ENCODE measurements at places on chromosomes 1 and 21.

- DNase-seq: no peak
Measured at GRCh38 chr1:80836505-80836904, 964.2 kb upstream of the ADGRL2 start.

- no peak for DNase-seq
Measured at GRCh38 chr1:228238461-228238860, 30.6 kb downstream of the OBSCN start.

GRCh38 chr1:66739401-66740157 is 12.7 kb upstream of the DYNLT5 start:
- no peak for DNase-seq

DNA sequence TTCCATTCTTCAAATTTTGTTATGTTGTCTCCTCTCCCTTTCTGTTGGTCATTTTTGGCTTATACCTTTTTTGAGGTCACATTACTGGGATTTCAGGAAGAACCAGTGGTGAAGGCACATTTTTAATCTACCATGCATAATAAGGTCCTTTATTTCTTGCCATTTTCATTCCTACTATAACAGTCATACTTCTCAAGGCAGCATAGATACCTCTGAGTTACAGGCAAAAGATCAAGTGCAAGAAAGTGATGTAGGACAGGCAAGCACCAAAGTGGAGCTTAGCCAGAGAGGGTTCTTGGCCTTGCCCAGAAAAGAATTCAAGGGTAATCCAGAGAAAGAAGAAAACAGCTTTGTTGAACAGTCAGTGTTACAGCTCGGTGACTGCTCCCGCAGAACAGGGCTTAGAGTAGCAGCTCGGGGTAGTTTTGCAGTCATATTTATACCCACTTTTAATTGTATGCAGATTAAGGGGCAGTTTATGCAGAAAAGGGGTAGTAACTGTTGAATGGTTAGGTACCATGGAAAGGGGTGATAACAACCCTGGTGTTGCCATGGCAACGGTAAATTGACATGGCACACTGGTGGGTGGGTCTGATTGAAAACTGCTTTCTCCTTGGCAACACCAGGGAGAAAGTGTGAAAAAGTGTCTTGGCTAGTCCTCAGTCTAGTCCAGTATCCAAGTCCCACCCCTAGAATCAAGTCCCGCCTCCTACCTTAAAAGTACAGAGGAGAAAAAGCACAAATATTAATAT is 39.6 kb upstream of the DOCK7 start:
- DNase-seq: no peak

DNA sequence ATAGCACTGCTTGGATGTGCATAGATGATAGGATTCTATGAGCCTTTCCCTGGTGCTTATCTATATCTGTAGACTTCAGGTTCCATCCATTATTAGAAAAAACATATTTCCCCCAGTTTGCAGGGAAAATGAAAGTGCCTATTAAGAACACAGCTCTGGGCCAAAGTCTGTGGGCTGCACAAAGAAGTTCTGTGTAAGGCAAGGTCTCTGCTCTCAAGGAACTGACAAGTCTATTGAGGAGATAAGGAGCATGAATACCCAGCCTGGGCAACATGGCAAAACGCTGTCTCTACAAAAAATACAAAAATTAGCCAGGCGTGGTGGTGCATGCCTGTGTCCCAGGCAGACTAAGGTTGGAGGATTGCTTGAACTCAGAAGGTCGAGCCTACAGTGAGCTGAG is 22.3 kb upstream of the SDE2 start:
- no peak for DNase-seq

DNA sequence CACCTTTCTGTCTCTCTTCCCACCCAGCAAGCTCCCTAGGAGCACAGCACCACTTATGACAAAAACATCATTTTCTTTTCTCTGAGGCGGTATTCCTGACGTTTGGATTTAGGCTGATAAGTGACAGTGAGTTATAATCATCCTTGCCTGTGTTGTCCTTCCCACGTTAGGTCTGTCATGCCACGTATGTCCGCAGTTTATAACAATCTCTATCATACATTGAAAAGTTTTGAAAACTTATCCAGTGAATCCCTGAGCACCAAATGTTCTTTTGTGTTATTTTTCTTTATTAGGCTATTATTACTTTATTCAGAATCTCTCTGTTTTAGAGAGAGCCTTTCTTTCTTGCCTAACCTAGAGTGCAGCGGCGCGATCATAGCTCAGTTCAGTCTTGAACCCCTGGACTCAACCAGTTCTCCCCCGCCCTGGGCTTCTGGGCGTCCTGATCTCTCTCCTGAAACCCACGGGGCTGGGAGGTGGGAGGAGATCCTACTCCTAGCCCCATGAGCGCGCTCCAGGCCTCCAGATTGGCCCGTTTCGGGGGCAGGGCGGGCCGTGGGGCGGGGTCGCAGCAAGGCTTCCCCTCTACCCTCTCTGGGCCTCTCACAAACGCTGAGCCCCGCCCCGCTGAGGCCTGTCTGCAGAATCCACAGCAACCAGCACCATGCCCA is at the start of gene GSTM2:
TSS of gene GSTM2 (plus strand) at position 606 of the 671 bp plus-strand sequence. CDS start at position 665, 59 bp downstream.
- DNase-seq: peak; percentile 85

GRCh38 chr1:228374711-228375577 is 31.7 kb downstream of the TRIM11 start:
- DNase-seq: no peak

- DNase-seq: no peak
Measured at GRCh38 chr1:205746757-205747412, 3.1 kb downstream of the NUCKS1 start.

- no peak for DNase-seq
Measured at GRCh38 chr1:147924813-147925212, 3.4 kb upstream of the GPR89B start.

DNA sequence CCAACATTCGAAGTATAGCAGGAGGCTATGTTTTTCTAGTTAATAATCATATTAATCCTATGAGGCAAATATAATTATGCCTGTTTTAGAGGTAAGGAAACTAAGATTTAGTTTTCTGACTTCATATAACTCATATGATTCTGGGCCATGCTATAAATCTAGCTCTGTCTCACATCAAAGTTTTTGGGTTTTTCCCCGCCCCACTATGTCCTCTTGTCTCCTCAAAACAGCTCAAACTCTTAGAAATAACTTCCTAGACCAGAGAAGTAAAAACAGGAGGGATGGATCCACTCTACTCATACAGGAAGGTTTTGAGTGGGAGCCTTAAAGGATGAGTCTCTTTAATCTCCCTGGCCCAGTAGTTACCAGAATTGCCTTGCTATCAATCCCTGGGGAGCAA is 256.4 kb upstream of the FGGY start:
- no peak for DNase-seq

DNA sequence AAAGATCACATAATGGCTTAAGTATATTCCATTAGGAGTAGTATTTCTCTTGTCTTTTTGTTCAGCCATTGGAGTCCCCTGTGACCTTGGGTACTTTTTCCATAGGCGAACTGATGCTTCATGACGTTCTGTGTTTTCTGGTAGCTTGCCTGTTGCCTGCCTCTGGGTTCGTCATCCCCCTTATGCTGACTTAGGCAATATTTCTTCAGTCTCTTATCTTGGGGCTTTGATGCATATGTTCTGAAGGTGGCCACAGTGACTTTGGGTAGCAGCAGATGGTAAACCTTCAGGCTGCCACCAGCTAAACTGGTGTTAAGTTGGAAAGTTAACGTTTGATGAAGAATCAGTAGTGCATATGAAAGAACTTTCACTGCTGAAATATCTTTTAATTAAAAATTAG is 170.2 kb downstream of the RPS6KC1 start:
- DNase-seq: no peak

DNA sequence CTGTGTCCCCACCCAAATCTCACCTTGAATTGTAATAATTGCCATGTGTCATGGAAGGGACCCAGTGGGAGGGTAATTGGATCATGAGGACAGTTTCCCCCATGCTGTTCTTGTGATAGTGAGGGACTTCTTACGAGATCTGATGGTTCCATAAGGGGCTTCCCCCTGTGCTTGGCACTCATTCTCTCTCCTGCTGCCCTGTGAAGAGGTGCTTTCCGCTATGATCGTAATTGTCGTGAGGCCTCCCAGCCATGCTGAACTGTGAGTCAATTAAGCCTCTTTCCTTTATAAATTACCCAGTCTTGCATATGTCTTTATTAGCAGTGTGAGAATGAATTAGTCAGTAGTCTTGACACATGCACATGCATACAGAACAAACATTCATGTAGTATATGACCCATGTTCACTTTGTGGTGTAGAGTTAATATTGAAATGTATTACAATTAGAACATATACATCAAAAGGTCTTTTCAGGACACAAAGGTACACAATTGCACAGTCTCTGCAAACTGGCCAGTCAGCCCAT is 16.9 kb upstream of the IFI16 start:
- DNase-seq: no peak

DNA sequence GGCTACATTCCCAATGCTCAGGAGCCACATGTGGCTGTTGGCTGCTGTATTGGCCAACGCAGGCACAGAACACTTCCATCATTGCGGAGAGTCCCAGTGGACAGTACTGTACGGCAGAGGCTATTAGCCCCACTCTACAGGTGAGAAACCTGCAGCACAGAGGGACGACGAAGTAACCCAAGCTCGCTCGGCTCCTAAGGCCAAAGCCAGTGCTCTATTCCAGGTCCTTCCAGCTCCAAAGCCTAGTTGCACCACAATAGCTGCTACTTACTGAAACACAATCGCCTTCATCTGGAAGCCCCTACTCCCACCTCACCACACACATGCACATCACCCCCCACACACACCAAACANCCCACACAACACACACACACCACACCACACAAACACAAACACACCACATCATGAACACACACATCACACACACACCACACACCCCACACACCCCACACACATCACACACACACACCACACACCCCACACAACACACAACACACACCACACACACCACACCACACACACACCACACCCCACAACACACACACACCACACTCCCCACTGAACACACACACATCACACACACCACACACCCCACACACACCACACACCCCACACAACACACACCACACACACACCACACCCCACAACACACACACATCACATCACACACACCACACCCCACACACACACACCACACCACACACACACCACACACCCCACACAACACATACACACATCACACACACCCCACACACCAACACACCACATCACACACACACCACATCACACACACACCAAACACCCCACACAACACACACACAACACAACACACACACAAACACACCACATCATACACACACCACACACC is 3.2 kb downstream of the LYPD8 start:
- no peak for DNase-seq

- DNase-seq: no peak
Measured at GRCh38 chr1:22691031-22691753, 19.4 kb upstream of the EPHB2 start.

DNA sequence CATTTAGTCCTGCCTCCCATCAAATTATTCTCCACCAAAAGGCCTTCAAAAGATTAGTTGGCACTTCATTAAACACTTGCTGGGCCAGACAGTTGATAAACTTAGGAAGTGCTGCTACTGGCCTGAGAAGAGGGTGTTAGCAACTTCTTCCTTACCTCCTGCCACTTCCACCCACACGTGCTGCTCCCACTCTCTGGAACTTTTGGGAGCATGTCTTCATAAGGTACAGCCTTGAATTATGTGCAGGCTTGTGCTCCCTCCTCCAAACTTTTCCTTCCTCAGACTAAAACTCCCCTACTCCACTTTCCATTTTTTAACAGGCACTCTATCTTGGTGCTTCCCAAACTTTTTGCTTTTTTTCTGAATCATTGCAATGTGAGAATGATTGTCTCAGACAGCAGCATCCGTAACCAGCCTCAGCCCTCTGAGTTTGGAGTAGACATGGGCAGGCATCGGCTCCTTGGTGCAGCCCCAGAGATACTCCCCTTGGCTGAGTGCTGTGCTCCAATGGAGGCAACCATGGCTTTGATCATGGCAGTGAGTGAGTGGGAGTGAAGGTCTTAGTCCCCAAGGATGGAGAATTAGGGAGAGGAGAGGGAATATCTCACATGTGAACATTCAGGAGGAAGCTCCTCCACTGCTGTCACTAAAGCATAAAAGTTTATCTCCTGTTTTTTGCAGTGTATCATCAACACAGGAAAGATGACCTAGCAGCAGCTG is 8.7 kb upstream of the LELP1 start:
- DNase-seq: no peak

GRCh38 chr1:183881387-183882131 is 76.6 kb downstream of the RGL1 start:
- no peak for DNase-seq

- DNase-seq: no peak
Measured at GRCh38 chr1:177249231-177249630, 78.5 kb downstream of the BRINP2 start.

DNA sequence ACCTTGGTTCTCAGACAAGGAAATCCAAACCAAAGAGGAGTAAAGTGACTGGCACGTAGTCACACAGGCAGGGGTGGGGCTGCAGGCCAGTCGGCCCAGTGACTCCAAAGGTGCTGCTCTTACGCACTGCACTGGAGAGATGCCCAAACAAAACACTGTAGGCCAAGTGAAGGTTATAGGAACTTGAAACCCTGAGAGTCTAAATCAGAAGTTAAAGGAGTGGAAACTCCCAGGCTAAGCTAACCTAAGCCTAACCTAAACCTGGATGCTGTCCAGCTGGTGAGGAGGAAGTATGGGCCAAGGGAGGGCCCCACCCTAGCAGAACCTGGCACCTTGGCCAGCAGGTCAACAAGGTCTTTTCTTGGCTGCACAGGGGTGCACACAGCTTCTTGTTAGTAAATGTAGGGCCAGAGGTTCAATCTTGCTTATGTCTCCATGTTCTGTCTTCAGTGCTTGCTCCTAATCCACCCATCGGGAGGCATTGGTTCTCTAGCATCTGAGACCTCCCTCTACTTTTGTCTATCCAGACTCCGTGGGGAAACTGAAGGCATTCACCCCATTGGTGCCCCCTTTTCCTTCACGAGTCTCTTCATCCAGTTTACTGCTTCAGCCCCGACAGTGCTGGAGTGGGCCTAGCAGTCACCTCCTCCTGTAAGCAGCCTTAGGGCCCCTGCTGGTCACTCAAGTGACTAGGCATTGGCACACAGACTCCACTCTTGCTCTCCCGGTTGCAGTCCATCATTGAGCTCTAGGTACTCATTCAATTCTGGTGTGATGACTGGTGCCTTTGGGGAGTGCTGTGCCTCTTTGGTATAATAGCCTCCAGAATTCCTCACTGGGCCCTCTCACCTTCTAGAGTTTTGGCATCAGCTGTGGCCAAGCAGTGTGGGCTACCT is 12.9 kb upstream of the TMEM125 start:
- DNase-seq: no peak

DNA sequence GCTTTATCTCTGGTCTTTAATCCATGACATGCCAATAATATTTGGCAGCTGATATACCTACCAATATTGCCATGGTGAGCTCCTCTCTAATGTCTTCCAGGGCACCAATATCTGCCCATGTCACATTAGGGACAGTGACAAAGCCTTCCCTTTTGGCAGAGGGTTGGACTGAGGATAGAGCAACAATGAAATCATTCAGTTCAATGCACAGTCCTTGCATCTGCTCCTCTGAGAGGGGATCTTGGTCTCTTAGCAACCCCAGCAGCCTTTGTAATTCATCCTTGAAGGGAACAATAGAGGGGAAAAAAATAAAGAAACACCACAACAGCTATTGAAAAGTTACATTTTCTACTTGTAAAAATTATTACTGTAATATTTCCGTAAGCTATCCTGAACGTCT is 42.3 kb downstream of the NVL start:
- no peak for DNase-seq

All from activated T-cell treated with anti-CD3 and anti-CD28 coated beads, Interleukin-2, amount 50 U/mL, for 1 hour (primary cell).